Mucosa of descending colon (tissue), 3 donors: ENCODE measurements at places on chromosomes 5 and 9.

DNA sequence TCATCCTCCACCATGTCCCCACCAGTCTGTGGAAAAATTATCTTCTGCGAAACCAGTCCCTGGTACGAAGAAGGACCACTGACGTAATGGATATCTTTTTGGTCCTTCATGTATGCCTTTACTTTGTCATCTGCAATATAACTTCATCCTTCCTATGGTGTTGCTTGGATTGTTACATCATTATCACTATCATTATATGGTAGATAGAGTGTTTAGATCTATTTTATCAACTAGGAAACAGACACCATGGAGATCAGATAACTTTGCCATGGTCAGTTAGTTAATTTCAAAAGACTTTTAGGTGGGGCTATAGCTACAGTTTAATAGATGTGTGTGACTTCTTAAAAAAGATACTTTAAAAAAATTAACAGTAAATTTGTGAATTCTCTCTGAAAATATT lies 23.8 kb upstream of the CAMLG start:
- no peak for DNase-seq

- no peak for DNase-seq
Observed at GRCh38 chr5:43785198-43785597, 182.2 kb downstream of the NNT start.

DNA sequence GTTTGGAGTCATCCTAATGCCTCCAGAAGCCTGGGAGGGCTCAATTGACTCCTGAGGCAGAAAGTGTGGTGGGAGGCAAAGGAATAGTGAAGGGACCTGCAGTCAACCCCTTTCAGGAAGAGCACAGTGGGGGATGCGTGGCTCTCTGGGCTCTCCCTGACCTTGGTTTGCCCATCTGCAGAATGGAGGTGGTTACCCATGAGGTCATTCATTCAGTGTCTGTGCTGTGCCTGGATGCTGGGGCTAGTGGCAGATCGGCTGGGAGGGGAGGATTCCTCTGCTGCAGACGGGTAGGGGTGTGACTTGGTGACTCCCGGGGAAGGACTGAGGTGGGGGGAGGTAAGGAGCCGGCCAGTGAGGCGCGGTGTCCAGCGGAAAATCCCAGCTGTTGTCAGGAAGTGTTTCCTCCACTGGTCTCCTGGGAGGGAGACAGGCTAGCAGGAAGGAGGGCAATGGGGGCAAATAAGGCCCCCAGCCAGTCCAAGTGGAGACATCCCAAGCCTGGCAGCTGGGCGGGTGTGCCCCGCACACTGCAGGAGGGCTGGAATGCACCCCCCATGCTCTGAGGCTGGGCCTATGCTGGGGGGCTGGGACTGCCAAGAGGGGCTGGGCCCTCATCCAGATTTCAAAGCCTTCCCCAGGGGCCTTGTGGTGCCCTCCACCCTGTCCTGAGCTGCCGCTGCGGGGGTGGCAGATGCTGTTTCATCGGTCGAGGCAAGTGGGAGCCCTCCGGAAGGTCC lies 10.9 kb downstream of the CXXC5 start:
- DNase-seq = peak; percentile 72

DNA sequence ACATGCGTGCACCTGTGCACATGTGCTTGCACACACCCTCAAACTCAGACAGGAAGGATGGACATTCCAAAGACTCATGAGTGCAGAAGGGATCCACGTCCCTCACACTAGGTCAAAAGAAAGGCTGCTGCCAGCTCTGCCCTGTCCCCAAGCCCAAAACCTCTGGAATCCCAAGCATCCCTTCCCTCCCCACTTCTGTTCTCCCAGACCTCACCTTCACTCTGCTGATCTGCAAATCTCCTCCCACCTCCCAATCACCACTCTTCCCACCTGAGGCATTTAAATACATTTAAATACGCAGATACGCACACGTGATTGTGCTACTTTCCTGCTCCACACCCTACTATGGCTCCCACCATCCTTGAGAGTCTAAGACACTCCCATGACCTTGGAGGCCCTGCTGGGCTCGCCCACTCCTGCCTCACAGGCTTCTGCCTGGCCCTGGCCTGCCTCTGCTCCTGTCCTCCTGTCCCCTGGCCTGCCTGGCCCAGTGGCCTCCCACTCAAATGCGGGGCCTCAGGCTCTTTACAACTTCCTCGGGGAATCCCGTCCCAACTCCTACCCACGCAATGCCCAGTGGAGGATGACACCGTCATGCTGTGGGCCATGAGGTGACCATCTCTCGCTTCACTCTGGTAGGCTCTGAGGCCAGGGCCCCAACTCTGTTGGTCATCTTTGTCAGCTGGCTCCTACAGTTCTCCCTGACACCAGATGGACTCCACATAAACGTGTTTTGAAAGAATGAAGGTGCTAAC lies 478.4 kb upstream of the DAP start:
- DNase-seq = no peak

- no peak for DNase-seq
Observed at GRCh38 chr9:90929626-90930025, 128.0 kb downstream of the SYK start.

- no peak for DNase-seq
Observed at GRCh38 chr9:34662526-34663302, at the start of gene CCL27. CCL27 (minus strand) TSS chr9:34662657; CDS start chr9:34662633, 24 bp downstream.
